Naive thymus-derived CD8-positive, alpha-beta T cell (primary cell): ENCODE measurements at places on chromosomes 1 and 21. TPM values are rescaled to one million over a fixed set of nuclear protein-coding genes. Genes with fewer than 3 reads are reported as not detected.

ATP5IF1 gene
- 606 TPM for polyA plus RNA-seq

SLC30A10 gene
- polyA plus RNA-seq, result not detected

FBXO44 gene
- 9.5 TPM for polyA plus RNA-seq

TMEM61 gene
- polyA plus RNA-seq, result not detected

PRUNE1 gene
- 53.2 TPM for polyA plus RNA-seq

S100A14 gene
- polyA plus RNA-seq, result not detected

IPO13 gene
- polyA plus RNA-seq, result 13.8 TPM

RGS18 gene
- not detected for polyA plus RNA-seq

CYYR1 gene
- polyA plus RNA-seq, result not detected

TIE1 gene
- polyA plus RNA-seq, result not detected

TRNP1 gene
- not detected for polyA plus RNA-seq

OR6N1 gene
- not detected for polyA plus RNA-seq

HTR1D gene
- not detected for polyA plus RNA-seq

C1orf105 gene
- polyA plus RNA-seq, result not detected

GNG4 gene
- not detected for polyA plus RNA-seq

FAM78B gene
- polyA plus RNA-seq, result 0.10 TPM

ZNF593OS gene
- 2.1 TPM for polyA plus RNA-seq

SPRR1B gene
- not detected for polyA plus RNA-seq
